Mononuclear cell (primary cell): ENCODE measurements at places on chromosomes 1 and 21. TPM values are rescaled to one million over a fixed set of nuclear protein-coding genes. Genes with fewer than 3 reads are reported as not detected.

The KRTAP13-2 gene
- not detected for total RNA-seq

The PALMD gene
- total RNA-seq, result not detected

The CRNN gene
- total RNA-seq, result not detected

The SYT11 gene
- 12.0 TPM for total RNA-seq

The OR2L3 gene
- not detected for total RNA-seq

The PANK4 gene
- 33.5 TPM for total RNA-seq

The OR2G6 gene
- 0.10 TPM for total RNA-seq

The KHDRBS1 gene
- total RNA-seq, result 54.7 TPM

The CELF3 gene
- not detected for total RNA-seq

The LCE2B gene
- total RNA-seq, result not detected
